ENCODE measurements at places on chromosomes 2 and 18.

GRCh38 chr2:73947412-73948018 is 20.8 kb downstream of the DGUOK start:
- DNase-seq: no peak

DNA sequence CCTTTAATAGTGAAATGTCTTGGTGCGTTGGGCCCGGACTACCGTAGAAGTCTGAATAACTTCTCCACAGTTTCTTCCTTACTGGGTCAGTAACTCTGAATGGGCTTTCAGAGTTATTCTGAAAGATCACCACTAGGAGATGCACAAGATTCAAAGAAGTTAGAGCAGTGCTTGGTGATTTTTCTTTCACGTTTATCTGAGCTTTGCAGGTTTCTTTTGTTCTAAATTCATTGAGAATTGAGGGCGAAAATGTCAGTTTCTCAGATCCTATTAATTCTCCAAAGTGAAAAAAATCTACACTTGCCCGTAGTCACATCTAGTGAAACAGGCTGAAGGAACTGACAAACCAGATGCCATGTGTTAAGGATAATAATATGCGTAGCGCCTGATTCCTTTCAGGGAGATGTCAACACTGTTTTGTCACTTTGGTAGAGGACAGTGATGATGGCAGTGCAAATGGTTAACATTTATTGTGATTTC is 70.1 kb downstream of the QPCT start:
- no peak for DNase-seq

GRCh38 chr2:33256162-33256755 is 220.2 kb upstream of the RASGRP3 start:
- no peak for DNase-seq

DNA sequence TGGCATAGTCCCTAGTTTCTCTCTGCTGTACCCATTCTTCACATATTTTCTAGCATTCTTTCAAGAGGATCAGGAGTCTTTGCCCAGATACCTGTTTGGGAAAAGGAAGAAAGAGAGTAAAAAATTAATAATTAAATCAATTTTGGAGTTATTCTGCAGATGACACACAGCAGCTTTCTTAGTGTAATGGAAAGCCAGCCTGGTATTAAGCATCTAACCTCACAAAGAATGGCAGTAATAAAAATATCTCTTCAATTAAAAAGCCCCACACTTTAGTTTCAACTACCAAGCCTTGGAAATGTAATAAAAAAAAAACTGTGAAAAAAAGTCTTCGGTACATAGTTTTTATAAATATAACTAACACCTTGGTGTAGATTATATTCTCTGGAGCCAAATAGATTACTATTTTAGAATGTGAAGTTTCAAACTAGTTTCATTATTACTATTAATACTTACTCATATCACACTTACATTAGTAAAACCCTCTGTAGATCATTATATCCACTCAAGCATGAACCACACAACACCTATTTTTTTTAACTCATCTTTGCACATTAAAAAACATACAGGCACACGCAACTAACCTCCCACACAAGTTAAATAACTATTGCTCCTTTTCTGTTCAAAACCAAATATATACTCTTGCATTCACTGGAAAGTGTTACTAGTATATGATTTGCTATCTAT is 90.9 kb downstream of the GPD2 start:
- no peak for DNase-seq

GRCh38 chr2:3449086-3449485 is 69.6 kb downstream of the TRAPPC12 start:
- no peak for DNase-seq

- DNase-seq: no peak
These were observed 15.9 kb upstream of the TXNDC2 start for GRCh38 chr18:9869715-9870430.

- DNase-seq: no peak
These were observed 9.6 kb upstream of the PELI1 start for GRCh38 chr2:64153811-64154210.

DNA sequence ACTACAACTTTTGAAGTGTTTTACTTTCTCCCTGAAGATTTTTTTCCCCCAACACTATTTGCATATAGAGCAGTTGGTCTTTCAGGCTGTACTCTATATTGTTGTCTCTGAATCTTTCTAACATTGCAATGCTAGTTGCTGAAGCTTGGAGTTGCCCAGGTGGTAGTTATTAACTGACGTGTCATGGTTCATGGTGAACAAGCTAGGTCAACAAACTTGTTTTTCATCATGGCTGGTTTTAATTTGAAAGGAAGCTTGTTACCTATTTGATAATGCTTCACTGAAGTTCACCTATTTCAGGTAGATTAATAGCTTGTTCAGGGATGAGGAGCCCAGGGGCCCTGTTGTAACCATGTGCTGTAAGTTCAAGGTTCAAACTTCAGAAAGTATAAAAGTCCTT is 158.8 kb upstream of the ZEB2 start:
- no peak for DNase-seq

- DNase-seq: no peak
These were observed 173.4 kb downstream of the DIS3L2 start for GRCh38 chr2:232134939-232135338.

DNA sequence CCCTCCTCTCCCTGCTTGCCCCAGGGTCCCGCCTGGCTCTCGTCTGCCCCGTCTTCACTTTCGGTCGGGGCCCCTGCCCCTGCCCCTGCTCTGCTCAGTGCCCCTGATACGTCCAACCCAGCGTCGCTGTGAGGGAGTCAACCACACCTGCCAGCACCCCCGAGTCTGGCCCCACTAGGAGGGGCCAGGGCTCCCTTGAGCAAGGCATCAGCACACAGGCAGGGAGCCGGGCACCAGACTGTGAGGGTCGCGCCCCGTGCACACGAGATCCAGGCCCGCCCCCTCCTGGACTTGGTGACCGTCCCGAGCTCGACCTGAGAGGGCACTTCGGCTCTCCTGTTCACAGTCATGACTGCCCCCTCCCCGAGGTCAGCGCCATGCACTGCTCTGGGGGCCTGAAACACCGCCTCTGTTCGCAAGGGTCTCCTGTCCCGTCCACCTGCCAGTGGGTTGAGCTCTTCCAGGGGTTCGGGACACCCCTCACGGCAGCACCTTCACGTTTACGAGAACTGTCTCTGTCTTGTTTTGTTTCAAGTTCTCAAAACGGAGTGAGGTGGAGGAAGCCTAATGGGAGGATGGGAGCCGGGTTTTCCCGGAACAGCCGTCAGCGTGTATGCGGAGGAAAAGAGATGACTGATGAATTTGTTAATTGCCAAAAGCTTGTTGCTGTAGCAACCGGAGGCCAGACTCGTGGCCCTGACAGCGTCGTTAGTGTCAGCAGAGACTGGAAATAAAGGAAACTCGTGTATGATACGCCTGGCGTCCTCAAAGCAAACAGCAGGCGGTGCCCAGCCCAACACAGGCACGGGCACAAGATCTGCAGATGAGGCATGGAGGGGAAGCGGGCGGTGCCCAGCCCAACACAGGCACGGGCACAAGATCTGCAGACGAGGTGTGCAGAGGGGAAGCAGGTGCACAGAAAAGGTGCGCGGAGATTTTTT is 48.2 kb upstream of the KCNG2 start:
- DNase-seq: no peak

- DNase-seq: no peak
These were observed 99.9 kb downstream of the CPO start for GRCh38 chr2:207039225-207039624.

DNA sequence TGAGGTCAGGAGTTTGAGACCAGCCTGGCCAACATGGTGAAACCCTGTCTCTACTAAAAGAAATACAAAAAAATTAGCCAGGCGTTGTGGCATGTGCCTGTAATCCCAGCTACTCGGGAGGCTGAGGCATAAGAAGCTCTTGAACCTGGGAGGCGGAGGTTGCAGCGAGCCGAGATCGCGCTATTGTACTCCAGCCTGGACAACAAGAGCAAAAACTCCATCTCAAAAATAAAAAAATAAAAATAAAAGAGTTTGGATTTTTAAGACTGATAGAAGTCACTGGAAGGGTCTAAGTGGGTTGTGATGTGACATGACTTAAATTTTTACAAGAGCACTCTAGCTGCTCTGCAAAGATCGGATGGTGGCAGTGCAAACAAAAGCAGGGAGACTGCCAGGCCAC is 15.9 kb downstream of the KCNK3 start:
- no peak for DNase-seq

DNA sequence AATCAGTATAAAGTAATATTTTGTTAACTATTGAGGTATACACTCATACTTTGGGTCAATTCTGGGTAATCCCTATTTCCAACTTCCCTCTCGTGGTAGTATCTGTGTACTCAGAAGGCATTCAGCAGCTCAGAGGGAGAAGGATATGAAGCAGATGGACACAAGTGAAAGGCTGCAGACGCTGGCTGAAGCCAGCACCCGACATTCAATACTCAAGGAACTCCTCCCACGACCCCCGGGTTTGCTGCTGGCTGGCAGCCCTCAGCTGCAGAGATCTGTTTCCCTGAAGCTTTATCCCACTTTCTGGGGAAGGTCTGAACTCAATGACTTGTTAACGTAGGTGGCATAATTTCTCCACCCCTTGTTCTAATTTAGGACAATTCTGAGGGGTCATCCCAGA is 847.3 kb upstream of the SOX11 start:
- DNase-seq: no peak

Data from stimulated activated CD4-positive, alpha-beta T cell treated with anti-CD3 and anti-CD28 coated beads, Interleukin-12 subunit alpha, Interleukin-12 subunit beta, amount 100 ng/mL, for 4 hours (primary cell).